ENCODE measurements at places on chromosomes 7 and 10.

DNA sequence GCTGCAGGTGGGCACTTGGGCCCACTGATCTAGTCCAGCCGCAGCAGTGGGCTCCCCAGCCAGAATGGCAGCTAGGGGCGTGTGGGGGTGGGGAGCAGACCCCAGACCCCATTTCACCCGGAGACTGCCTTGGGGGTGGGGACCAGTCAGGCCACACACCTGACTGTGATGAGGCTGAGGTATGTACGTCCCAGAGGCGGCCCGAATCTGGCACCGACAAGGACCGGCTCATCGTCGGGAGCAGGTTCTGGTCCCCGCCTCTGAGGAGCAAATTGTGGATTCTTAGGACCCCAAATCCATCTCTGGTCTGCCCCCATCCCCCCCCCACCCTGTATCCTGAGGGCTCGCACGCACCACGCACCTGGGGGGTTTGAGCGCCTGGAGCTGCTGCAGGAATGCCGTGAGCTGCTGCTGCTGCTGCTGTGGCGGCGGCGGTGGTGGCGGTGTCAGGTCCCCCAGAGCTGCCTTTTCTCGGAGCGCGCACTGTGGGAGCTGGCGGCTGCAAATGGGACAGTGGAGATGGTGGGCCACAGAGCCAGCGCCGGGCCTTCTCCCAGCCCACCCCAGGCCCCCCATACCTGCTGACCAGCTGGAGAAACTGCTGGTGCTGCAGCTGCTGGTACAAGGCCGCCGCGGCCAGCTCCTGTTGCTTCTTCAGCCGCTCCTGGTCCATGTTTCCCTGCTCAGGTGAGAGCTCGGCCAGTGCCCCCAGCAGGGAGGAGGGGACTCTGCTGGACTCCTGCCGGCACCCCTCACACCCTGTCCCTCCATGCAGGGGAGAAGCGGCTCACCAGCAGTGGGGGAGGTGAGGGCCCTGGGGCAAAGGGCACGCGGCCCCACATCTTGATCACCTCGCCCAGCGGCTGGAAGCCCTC lies 10.2 kb downstream of the GIGYF1 start:
- no peak for DNase-seq

GRCh38 chr7:85065306-85065705 lies 121.5 kb downstream of the SEMA3D start:
- no peak for DNase-seq

GRCh38 chr10:20698837-20699236 lies 198.3 kb downstream of the NEBL start:
- DNase-seq = no peak

GRCh38 chr10:110357252-110357780 lies 52.6 kb upstream of the SMNDC1 start:
- DNase-seq = peak; percentile 11

- no peak for DNase-seq
Observed at GRCh38 chr7:45368129-45368807, 205.9 kb upstream of the ADCY1 start.

DNA sequence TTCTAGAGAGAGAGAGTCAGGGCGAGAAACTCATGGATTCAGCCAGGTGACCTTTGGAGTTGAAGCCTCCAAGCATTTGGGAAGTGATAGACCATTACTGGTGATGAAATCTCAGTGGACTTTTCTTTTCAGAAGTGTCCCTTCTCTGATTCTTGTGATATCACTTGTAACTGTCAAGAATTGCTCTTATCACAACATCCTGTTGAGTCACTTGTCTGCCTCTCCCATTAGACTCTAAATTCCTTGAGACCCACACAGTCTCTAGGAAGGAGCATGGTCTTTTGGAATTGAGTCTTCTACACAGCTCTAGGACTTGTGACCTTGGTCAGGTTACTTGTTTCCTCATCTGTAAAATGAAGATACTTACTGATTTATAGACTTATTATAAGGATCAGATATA lies 81.0 kb downstream of the CFAP58 start:
- no peak for DNase-seq

DNA sequence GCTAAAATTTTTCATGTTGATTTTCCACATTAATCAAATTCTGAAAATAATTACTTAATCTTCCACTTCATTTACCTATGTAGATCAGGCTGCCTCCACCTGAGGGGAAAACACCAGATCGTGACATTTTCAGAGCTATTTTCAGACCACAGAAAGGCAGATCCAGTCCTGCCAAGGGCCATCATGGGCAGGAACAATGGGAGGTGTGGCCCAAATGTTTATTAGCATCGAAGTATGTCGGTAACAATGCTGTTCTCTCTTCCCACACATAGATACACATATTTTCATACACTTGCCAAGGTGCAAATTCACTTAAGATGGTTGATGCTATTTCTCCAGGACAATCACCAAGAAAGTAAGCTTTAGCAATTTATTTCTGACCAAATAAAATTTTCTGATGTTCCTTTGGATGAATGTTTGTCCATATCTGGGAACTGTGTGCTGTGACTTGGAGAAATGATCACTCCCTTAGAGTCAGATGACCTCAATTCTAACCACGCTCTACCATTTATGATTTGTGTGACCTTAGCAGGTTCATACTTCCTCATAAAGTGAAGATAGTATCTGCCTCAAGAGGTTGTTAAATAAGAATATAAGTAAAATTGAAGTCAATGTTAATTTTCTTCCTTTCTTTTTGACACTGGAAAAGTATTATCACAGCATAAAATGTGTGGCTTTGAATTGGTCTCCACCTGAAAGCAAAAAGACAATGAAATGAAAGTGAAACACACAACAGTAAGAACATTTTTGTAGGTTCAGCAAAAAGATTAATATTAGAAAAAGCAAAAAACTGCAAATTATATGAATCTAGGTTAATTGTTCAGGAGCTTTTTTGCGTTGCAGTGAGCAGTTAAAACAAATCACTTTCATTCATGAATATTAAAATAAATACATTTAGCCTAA lies 310.4 kb upstream of the PHF14 start:
- no peak for DNase-seq

GRCh38 chr10:13709931-13710650 lies 123.3 kb downstream of the PRPF18 start:
- DNase-seq = no peak
